ENCODE measurements at places on chromosomes 13 and 19. TPM values are rescaled to one million over a fixed set of nuclear protein-coding genes. Genes with fewer than 3 reads are reported as not detected.

DNA sequence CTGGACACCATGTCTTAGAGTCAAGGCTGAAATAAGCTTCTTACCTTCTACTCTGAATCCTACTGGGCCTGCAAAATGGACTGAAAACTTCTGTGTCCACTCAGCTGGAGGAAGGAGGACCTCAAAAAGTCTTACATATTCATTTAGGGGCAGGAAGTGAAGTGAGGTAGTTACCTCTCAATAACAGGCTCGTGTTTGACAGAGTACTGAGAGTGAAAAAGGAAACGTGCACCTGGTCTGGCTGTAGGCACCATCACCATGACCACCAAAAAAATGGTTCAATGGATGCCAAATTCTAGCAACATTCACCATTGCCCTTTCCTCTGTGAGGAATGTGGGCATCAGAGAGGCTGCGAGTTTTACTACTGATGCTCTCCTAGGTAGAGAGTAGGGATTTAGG lies 176.2 kb downstream of the RFC3 start:
- no peak for DNase-seq

DNA sequence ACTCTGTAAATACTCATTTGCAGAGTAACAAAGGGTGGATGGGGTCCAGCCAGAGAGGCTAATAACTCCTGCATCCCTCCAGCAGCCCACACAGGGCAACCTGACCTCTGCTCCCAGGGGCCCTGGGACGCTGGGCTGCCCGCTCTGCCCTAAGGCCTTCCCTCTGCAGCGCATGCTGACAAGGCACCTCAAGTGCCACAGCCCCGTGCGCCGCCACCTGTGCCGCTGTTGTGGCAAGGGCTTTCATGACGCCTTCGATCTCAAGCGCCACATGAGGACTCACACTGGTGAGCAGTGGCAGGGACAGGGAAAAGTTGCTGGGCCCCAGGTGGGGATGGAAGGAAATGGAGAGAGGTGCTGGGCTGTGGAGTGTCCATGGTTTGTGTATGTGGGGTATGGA lies 1.7 kb downstream of the OVOL3 start:
- no peak for DNase-seq

DNA sequence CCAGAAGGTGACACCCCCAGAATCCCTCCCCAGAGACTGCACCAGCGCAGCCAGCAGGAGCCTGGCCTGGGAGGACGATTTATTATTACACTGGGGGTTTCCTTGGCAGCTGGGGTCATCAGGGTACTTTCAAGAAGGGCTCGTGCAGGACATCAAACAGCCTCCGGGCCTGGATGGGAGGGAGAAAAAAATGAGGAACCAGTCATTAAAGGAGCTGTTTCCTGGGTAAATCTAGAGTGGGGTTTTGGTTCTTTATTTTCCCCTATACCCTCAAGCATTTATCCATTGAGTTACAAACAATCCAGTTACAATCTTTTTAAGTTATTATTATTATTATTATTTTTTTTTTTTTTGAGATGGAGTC lies 3.1 kb downstream of the POLR1G start:
- DNase-seq, result no peak

DNA sequence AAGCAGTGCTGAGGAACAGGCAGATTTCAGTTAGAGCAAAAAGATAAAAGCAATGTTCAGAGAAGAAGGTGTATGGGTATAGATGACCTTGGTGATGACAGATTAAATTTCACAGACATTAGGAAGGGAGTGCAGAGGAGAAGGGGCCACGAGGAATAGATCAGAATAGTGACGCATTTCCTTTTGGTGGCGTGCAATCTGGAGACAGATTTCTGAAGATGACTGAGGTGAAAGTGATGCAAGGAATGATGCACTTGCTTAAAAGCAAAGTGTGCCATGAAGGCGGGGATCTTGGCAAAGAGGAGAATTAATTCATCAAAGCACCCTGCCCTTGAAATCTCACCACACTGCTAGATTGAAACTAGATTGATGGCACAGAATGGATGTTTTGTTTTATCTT lies 202.4 kb downstream of the ITGBL1 start:
- DNase-seq, result no peak

GRCh38 chr13:45120967-45121831 lies 889 bp downstream of the GTF2F2 start:
- no peak for DNase-seq

PLEKHF1 gene
- total RNA-seq, result 44.7 TPM

PROZ gene
- not detected for total RNA-seq

ADGRE3 gene
- not detected for total RNA-seq
